ENCODE measurements at places on chromosomes 3 and 15.

- DNase-seq, result no peak
Observed at GRCh38 chr3:77620009-77620408, 580.1 kb downstream of the ROBO2 start.

DNA sequence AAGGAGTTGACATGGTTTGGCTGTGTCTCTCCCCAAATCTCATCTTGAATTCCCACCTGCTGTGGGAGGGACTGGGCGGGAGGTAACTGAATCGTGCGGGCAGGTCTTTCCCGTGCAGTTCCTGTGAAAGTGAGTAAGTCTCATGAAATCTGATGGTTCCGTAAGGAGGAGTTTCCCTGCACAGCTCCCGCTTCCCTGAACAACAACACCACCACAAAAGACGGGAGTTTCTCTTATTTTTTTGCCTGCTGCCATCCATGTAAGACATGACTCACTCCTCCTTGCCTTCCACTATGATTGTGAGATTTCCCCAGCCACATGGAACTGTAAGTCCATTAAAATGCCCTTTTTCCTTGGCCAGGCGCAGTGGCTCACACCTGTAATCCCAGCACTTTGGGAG is 22.7 kb downstream of the XXYLT1 start:
- DNase-seq, result no peak

DNA sequence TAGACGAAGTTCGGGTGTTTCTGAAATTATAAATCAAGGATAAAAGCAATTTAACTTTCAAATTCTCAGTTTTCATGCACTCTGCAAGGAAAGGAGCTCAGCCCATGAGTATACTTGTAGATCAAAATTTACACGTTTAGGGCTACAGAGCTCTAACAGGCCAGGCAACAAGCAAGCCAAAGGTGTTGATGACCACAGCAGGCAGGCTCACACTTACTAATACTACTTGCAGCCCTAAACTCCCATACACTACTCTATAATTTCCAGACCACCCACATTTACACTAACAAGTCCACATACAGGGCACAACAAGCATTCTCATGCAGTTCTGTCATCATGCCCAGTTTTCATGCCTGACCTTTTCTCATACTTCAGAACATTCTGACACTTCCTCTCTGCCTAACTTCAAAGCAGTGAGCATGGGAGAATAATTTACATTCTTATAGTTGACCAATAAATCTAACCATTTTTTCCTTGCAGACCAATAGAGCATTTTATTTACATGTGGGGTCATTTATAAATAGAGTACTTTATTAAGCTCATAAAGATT is 124.7 kb upstream of the FRMD4B start:
- DNase-seq, result no peak

- DNase-seq, result no peak
Observed at GRCh38 chr3:195196266-195196665, 74.7 kb downstream of the XXYLT1 start.

DNA sequence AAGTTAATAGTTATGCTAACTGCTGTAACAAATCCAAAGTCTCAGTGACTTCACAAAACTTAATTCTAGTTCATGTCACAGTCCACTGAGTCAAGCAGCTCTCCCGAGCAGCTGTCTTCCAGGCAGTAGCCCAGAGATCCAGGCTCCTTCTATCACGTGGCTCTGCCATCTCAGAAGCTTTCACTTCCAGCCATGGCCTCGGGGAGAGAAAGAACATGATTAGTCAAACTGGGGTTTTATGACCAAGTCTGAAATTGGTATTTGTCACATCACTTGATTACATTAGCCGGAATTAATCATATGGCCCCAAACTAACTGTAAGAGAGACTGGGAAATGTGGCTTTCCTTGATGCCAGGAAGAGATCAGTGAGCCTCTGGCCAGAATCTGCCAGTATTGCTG is 70.2 kb upstream of the DGKG start:
- no peak for DNase-seq

Measured in effector CD8-positive, alpha-beta T cell (primary cell).